Activated naive CD4-positive, alpha-beta T cell (primary cell): ENCODE measurements at places on chromosomes 3 and 15.

DNA sequence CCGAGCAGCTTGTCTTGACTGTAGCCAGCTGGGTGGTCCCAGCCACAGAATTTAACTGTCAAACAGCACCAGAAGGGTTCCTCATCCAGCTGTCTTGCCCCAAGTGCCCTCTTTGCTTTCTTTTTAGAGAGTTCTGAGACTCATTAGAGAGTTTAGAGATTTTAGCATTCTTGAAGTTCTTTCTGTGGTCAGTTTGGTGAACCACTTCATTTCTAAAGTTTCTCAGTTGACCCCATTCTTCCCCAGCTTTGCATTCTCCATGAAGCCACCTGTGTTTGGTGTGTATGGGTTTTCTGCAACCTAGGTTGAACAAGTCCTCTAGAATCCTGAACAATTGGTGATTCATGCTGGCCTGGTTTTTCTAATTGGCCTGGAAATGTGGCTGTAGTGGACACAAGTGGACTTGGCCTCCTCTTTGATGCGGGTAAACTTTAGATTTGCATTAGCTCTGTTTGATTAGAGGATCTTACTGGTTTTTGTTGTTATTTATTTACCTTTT lies 33.7 kb downstream of the FLNB start:
- no peak for DNase-seq

DNA sequence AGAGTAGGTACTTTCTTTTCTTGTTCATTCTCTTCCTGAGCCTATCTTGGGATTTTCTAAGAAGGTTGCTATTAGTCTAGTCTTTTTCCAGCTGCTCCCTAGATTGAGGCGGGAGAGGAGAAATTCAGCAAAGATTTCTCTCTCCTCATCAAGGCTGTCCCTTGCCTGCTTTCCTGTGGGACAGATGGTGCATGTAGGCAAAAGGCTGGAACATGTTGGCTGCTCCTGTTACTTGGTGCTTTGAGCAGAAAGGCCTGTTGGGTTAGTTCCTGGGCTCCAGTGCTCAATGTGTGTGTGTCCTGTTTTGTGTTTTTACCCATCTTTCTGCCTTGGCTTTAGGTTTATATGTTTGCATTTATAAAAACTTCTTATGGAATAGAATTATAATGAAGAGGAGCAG lies 9.1 kb upstream of the SNRPN start:
- DNase-seq = no peak

GRCh38 chr15:32998979-32999672 lies 195.4 kb downstream of the FMN1 start:
- no peak for DNase-seq

GRCh38 chr15:61835029-61835428 lies 225.2 kb downstream of the VPS13C start:
- no peak for DNase-seq

DNA sequence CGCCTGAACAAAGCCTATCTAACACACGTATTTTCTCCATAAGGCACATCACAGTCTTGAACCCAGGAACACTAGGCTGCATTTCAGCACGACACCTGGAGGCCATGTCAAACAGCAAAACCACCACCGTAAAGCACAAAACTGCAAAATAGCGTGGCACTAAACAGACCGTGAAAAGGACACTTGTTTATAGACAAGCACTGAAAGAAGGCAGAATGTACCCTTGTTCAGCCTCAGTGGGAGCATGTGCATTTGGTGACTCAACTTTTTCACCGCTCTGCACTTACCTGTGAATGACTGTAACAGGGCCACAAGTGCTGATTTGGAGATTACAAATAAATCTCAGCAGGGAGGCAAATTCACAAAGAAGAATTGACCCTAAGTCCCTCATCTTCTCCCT lies 80.8 kb downstream of the ISG20 start:
- no peak for DNase-seq

- DNase-seq = no peak
Observed at GRCh38 chr15:71091601-71092000, 23.7 kb upstream of the THSD4 start.

DNA sequence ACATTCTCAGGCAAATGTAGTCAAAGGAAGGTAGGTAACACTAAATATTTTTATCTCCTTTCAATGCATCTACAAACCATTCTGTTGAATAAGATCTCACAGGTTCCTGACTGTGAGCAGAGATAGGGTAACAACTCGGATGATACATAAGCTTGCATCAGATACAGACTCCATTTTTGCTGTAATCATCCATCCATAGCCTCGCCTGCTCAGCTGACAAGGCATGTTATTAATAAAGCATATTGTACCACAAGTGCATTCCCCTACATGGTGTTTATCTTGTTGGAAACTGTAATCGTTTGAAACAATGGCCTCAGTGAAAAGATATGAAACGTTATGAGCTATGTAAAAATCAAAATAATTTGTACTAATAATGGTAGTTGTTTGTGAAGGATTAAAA lies 35.4 kb upstream of the TCF12 start:
- no peak for DNase-seq
